ENCODE measurements at places on chromosomes 6 and 20.

- DNase-seq = no peak
Observed at GRCh38 chr6:136007345-136007744, 155.8 kb downstream of the PDE7B start.

GRCh38 chr6:29827579-29828470, at the start of gene HLA-G:
HLA-G (plus strand) TSS chr6:29827825; CDS start chr6:29827845, 20 bp downstream.
- DNase-seq = no peak

GRCh38 chr6:72940265-72940664, 285.0 kb downstream of the KHDC1L start:
- no peak for DNase-seq

DNA sequence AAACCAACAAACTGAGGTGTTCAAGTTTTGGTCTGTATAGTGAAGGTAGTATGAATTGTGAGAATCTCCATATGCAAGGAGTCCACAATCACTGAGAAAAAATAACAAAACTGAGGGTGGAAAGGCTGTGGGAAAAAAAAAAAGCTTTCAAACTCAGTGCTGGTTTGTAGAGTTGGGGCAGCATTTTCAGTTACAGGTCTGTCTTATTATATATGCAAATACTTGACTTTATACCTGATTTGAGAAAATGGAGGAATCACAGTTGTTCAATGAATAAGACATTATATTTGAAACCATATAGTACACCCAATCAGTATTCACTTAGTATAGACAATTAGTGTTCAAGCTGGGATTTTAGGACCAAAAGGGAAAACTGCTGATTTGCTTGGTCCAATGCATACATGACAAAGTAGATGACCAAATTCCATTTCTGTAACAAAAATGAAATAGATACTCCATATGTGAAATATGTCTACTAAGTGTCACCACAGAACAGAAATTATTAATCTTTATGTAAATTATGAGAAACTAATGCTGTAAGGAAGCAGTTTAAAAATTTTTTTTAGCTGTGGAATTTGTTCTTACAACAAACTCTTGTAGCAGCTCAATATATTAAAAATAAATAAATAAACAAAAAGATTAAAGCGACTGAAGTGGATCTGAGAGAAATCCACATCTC, 187.7 kb downstream of the ASCC3 start:
- DNase-seq = no peak

GRCh38 chr6:79269877-79270276, 35.4 kb upstream of the HMGN3 start:
- DNase-seq = peak; percentile 99

GRCh38 chr6:166942393-166943168, 13.8 kb downstream of the RNASET2 start:
- DNase-seq = peak; percentile 11

DNA sequence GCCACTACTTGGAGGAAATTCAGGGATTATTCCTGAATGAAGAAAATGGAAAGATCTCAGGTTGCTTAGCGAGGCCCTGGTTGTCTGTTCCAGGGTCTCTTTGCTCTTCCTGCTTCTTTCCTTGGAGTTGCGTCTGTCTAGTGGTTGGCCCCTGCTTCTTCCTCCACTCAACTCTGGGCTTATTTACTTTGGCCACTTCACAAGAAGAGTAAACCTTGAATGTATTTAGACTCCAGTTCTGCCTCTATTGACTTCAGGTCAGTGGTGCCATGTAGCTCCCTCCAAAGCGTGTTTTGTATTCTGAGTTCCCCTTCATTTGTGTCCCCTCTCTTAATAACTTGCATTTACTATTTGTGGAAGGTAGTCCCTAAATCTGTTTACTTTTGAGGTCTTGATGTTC, 456.5 kb downstream of the UTRN start:
- no peak for DNase-seq

GRCh38 chr6:75609639-75610590, 8.2 kb downstream of the SENP6 start:
- DNase-seq = peak; percentile 13

DNA sequence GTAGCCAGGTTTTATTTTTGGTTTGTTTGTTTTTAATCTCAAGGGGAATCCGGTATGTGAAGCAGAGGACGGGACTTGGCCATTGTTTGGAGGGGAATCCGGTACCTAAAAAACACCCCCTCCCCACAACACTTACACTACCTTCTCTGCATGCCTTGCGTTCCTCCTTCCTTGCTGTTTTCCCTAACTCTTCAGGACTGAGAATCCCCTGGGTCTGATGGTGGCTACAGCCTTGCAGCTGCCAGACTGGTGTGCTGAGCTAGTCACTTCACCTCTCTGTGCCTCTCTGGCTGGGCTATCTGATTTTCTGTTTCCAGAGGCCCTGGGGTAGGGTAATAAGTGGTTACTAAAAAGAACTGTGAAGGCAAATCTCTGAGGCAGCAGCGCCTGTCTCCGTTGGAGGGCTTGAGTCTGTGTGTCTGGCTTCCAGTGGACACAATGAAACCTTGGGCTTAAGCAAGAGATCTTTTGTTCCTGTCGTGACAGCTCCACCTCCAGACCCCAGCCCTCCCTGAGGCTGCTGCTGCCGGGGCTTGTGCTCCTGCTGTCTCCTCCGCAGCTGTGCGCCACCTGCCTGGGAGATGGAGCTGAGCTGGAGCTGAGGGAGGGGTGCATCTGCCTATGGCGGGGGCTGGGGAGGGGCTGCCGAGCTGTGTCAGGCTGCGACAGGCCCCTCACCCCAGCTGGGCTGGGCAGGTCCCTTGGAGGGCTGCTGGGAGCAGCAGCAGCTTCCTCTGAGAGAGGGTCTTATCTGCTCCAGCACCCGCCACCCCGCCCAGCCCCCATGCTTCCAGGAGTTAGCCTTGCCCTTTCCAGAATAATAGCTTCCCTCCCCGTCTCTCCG, 65.8 kb upstream of the CCDC167 start:
- no peak for DNase-seq

- no peak for DNase-seq
Observed at GRCh38 chr20:34010405-34010931, 16.8 kb downstream of the RALY start.

DNA sequence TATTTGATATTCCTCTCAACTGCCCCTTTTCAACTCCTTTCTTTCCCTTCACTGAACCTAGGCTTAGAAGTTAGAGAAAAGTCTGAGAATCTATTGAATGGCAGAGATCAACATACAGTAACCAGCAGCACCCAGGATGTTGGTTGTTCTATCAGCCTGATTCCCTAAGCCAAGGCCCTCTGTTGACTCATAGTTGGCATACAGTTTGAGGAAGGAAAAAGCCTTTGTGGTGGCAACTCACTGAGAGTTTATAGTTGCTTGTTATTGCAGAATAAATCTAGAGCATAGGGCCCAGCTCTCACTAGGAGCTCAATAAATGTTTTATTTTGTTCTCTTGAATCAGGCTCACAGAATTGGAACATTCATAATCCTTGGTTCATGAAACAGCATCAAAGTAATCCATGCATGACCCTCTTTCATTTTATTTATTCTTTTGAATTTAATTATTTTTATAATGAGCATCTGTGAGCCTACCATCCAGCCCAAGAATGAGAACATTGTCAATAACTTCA, 119.1 kb upstream of the ADGRF1 start:
- DNase-seq = peak; percentile 85

GRCh38 chr6:72769459-72770125, 147.7 kb downstream of the KCNQ5 start:
- DNase-seq = no peak

GRCh38 chr6:168888102-168888501, 365.5 kb downstream of the THBS2 start:
- DNase-seq = no peak

GRCh38 chr6:152418551-152418950, 218.6 kb downstream of the SYNE1 start:
- DNase-seq = no peak

GRCh38 chr6:169979873-169980432, 228.5 kb downstream of the ERMARD start:
- no peak for DNase-seq

DNA sequence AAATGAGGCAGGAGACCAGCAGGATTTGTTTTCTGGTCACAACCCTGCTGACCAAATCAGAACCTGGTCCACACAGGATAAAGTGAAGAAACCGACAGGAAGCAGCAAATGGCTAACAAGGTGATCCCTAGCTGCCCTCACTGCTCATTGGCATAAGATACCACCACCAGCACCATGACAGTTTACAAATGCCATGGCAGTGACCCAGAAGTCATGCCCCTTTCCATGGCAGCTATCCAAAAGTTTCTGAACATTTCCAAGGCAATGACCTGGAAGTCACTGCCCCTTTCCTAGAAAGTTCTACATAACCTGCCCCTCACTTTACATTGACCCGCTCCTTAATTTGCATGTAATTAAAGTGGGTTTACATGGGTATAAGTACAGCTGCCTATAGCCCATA, 185.2 kb downstream of the QKI start:
- no peak for DNase-seq

DNA sequence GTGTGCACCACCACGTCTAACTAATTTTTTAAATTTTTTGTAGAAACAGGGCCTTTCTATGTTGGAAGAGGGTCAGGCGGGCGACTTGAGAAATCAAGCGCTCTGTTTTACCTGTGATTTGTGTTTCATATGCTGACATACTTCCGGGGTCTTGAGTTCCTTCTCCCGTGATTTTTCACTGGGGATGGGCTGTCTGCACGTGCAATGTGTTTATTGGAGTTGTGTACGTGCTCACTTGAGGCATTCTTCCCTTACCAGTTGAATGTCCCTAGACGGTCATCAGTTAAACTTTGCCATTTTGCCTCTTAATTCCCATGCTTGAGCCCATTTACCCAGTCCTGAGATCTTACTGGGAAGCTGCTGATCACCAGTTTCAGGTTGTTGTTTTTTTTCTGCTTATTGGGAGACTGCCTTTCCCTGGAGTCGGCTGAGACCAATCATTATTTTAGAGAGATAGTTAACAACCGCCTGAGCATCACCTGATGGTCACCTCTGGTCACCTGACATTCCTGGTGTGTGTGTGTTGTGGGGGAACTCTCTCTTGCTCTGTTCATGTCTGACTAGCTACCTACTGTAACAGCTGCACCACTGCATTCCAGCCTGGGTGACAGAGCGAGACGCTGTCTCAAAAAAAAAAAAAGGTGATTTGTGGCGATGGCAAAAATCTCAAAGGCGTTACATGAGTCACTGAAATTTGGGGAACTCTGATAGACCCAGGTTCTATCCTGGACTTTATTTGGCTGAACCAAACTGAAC, 34.8 kb upstream of the NCOA3 start:
- no peak for DNase-seq

DNA sequence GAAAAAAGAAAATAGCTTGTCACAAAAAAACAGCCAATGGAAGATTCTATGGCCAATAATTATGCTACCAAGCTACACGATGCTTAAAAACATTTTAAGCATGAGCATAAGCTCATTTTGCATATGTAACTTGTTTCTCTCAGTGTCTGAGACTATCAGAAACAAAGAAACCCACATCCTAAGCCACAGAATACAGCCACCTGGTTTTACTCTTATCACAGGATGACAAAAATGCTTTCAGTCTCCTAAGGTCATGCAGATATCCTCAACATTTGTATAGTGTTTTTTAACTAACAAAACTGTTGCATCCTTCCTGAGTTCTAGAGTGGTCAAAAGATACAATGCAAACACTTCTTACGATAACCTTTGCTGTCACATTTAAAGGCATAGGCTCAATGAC, 172.1 kb upstream of the RUNX2 start:
- DNase-seq = no peak

DNA sequence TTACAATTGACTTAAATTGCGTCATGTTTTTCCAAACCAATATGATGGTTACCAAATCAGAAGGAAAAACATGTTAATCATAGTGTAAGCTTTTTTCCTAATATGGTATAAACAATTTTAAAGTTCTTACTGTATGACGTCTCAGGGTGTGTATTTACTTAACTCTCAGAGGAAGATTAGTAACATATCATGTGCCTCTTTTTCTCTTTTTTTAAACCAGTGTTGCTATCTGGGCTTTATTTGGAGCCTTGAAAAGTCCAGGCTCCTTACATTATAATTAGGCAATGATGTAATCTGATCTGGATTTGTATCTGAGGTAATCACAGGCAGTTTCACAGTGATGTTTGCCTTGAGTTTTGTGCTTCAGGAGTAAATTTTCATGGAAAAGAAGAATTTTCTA, 20.4 kb upstream of the RAB23 start:
- DNase-seq = peak; percentile 97

DNA sequence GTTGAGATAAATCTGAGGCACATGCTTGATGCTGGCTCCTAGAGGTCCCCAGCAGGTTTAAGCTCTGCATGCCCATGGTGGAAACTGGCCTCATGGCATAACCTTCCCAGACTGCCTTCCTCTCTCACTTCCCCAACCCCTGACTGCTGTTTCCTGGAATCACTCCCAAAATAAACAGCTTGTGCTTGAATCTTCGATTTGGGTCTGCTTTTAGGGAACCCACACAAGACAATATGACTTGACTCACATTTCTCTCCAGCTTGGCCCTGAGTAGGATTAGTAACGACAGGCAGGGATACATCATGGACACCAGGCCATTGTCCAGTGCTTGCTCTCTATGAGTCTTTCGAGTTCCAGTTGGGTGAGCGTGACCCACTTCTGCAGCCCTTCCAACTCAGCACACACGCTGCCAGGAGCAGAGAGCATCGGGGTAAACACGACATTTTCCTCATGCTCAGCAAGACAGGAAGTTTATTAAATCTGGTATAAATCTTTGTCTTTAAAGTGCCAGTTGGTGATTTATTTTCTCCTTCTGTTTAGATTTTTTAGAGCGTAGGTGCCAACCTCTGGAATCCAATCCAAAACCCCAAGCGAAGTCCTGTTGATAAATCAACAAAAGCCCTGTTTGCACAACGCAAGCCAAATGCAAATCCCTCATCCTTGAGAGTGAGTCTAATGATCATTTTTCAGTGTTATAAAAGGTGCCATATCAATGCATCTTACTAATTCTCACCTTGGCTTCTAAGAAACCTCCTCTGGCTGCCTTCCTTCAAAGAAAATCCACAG, 135.0 kb downstream of the FOXA2 start:
- no peak for DNase-seq

DNA sequence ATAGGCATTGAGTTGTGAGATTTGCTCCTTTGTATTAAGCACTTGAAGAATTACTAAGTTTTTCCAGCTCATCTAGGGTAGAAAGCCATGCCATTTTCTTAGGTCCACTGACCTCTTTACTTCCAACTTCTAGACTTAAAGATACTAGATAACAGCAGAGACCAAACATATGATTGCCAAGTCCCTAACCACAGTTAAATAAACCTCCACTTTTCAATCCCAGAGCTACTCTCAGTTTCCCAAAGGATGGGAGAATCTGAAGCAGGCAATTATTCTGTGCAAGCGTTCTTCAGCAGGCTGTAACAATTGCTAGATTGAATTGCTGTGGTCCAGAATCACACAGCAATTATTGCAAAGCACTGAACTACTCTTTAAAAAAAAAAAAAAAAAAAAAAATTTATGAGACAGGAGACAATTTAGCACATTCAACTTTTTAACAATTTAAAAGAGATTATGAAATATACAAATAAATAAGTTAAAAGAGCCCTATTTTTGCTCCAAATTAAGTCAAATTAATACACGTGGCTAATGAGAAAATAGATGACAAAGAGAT, 104.0 kb upstream of the PRSS16 start:
- no peak for DNase-seq
